ENCODE measurements at places on chromosomes 6 and 20.
A peak's percentile ranks its signal among the peaks of the same experiment; 100 is the strongest.

DNA sequence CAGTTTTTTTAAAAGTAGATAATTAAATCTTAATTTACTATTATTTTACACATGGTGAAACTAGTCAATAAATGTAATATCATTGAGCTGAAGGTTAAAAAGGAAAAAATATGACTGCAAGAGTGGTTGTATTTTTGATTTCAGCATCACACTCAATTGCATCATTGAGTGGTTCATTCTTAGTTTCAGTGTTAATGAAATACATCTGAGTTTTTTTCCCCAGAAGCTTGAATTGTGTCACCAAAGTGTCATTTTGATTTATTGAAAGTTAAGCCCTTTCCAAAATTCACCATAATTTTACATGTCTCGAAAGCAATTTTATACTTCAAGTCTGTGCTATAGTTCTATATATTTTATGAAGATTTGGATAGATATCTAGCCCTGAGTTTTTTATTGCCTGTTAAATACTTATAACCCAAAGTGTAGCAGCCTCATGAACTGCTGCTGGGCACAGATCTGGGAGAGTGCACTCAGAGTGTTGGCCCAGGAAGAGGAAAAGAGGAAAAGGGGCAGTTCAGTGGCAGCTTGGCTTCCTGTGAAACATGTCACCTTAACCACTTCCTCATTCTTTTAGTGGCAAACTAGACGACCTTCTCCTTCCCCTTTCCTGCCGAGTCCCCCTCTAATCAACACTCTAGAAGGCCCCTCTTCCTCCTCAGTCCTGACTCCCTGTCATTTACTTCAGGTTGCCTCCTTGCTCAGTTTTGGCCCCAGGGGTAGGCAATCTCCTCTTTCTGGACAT lies 140.7 kb downstream of the ESR1 start:
- no peak for DNase-seq

DNA sequence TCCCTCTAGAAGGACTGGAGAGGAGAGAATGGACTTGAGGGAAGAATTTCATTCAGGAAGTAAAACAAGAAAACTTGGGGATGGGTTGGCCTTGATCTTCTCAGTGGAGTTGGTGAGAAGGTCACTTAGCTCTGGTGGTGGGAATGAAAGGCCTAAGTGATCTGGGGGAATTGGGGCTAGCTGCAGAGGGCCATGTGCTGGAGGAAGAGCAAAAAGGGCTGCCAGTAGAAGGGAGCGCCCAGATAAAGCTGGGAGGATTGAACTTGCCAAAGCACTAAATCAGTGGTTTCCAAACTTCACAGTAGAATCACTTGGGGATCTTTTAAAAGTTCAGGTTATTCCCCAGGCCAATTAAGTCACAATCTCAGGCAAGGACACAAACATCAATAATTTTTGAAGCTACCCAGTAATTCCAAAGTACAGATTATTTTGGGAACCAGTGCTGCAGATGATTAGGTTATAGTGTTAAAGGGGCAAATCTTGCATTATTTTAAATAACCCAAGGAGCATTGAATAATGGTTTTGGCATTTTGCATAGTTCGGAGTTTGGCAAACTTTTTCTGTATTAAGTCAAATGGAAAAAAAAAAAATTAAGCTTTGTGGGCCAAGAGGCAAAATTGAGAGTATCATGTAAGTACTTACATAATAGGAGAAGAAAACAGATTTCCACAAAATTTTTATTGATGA lies 36.5 kb upstream of the RFPL4B start:
- DNase-seq = no peak

DNA sequence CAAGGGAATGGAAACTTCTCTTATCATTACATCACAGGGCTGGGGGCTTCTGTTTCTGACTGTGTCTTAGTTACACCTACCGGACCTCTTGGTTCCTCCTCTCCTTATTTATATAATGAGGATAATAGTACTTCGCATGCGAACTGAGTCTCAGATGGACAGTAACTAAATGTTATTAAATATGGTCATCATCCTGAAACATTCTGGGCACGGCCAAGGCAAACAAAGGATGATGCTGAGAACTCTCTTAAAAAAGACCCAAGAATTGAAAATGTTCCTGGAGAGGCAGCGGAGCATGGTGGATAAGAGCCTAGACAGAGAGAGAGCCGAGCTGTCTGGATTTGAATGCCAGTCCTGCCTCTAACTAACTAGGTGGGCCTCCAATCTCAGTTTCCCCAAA lies 119.8 kb upstream of the SASH1 start:
- DNase-seq = no peak

DNA sequence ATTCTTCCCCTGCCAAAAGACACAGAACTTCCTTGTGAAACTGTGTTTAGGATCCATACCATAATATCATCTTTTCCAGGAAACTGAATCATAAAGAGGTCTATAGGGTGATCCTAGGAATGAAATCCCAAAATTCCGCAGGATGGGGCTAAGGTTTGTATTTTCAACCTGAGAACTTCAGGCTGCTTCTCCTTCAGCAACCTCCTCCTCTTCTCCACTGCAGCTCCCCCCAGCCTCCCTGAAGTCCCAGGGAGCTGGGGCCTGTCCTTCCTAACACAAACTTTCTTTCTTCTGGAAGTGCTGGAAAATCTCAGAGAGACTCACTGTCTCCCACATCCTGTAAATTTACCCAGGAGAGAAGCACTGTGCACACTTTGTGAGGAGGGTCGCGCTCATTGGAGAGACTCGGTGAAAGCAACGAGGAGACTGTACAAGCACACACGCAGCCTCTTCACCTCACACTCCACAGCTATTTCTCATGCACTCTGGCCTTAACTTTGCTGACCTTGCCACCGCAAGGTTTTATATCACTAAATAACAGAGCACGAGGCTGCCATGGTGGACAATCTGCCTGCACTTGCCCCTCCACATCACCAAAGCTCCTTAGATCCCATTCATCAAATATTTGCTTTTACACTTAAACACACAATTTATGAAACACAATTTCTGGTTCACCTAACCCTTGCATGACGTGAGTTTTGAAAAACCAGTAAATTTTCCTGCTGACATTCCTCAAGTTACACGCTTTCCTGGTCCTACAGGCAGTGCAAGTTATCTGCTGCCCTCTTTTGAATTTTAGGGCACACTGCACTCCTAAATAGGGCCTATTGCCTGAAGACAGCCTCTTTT lies 14.3 kb downstream of the ID4 start:
- DNase-seq = peak; percentile 49

Measured in HCT116 (cell line).